ELR (cell line): ENCODE measurements at places on chromosomes 16 and 17.

DNA sequence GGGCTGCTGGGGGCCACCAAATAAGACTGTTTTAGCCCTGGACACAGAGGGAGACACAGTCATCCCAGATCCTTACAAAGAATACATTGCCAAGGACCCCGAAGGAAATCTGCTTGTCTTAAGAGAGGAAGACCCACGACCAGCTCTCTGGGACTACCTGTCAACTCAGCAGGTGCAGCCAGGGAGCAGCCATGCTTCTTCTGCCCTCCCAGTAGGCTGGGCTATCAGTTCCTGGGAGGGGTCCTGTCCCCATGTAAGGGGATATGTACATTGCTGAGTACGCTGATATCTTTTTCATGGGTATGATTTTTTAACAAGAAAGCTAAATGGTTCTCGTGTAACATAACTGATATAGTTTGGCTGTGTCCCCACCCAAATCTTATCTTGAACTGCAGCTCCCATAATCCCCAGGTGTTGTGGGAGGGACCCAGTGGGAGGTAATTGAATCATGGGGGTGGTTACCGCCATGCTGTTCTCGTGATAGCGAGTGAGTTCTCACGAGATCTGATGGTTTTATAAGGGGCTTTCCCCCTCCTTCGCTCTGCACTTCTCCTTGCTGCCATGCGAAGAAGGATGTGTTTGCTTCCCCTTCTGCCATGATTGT, 11.3 kb downstream of the SSTR2 start:
- no peak for DNase-seq

GRCh38 chr17:34723875-34724274, 144.5 kb downstream of the TMEM132E start:
- DNase-seq: no peak

GRCh38 chr17:4607773-4608187, 23.5 kb downstream of the SMTNL2 start:
- peak; percentile 27 for DNase-seq

DNA sequence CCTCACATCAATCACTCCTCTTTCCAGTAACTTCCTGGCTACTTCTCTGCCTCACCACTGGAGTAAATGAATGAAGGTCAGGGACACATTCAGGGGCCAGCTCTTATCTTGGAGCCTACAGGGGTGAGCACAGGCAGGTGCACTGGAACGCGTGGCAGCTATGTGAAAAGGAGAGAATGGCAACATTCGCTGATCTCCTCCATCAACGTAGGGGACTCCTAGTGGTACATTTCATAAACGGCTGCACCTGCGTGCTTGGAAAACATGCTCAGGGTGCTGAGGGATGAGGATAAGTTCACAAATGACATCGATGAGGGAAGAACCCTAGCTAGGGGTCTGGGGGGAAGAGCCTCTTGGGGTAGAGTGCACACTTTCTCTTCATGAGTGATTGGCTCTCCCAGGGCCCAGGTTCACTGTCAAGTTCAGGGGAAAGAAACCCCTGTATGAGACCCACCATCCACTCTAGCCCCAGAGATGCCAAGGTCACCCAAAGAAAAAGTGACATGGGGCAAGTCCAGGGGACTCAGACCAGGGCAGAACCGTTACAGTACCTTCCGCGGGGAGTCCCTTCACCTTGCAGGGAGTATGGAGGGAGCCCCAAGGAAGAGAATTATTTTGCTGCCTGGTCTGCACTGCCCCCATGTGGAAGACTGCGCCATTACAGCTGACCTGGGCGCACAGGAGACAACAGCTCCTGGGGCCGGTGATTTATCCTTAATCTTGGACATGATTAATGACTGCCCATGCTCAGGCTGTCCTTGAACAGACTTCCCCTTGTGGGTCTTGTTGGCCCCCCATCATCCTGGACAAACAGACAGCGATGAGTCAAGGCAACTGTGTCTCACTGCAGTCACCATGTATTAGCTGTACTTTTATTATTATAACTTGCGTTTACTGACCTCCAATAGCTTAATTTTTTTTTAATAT, 30.1 kb downstream of the VAC14 start:
- DNase-seq: peak; percentile 75

GRCh38 chr16:48113471-48113870, 42.3 kb downstream of the ABCC12 start:
- no peak for DNase-seq
